ENCODE measurements at places on chromosomes 12 and 14.

DNA sequence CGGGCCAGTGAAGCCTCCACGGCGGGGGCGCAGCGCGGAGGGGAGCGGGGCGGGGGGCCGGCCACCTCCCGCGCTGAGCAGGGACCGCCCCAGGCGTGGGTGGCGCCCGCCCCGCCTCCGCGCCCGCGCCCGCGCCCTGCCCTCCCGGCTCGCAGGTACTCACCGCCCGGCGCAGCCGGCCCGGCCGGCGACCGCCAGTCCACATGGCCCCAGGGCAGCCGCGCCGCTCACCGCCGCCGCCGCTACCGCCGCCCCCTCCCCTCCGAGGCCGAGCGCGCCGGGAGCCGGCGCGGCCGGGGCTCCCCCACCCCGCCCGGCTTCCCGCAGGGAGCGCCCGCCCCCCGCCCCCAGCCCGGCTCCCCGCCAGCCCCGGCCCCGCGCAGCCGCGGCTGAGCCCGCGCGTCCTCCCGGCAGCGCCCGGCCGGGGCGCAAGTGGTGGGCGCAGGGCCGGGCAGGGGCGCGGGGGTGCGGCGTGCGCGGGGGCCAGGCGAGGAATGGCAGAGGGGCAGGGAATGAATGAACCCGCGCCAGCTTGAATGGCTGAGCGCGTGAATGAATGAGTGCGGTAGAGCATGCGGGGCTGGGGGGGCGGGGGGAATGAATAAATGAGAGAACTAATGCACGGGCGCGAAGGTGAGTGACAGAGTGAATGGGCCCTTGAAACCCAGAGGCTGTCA lies at the start of gene BEGAIN:
Gene BEGAIN, minus strand, starts transcription at position 332 of the 677 bp plus-strand sequence. Its CDS starts 127 bp downstream, at position 205.
- no peak for DNase-seq

- DNase-seq = no peak
These were observed 41.2 kb downstream of the YLPM1 start for GRCh38 chr14:74804219-74804825.

DNA sequence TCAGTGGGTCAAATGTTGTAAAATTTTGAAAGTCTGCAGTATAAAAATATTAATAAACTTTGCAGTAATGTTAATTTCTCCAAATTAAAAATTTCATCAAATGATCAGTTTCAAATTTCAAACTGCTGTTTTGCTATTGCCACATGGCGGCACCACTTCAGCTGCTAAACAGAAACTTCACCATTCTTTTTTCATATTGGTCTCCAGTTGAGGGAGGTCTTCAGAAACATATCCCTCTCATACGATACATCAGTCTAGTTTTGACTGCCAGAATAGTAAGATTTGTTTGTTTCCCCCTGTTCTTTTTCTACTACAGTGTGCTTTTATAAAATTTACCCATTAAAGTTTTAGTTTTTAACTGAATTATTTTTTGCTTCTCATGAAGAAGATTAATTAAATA lies 4.2 kb upstream of the TRHDE start:
- no peak for DNase-seq

- no peak for DNase-seq
These were observed 253.7 kb downstream of the MSRB3 start for GRCh38 chr12:65532162-65532561.
